NCI-H1417 treated with DMSO at 0.1 percent for 48 hours (cell line): ENCODE measurements at places on chromosomes 12 and 14.

- no peak for DNase-seq
Measured at GRCh38 chr12:70732287-70732686, 95.1 kb upstream of the PTPRB start.

DNA sequence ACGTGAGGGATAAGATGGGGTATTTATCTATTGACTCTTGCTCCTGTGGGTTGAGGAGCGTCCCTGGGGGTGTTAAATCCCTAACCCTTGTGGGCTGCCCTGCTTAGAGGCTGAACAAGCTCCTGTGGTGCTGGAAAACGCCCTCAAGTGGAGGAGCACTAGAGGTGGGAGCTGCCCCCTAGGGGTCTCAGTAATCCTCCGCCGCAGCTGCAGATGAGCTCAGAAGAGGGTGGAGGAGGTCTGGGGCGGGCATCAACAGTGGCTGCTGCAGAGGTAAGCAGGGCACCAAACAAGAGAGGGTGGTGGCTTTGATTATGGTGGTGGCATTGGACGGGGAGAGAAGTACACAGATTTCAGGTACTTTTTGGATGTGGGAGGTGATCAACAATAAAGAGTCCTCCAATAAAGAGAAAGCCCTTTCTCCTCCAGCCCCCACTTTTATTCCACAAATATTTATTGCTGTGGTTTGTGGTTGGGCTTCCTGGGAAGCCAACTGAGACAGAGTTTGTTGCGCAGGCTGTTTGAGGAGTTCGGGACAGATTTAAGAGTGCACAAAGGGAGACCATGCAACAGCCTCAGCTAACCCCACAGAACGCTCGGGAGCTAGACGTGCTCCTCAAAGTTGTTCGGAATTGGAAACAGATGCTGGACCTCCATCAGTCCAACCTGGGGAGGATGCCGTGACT lies 179.9 kb downstream of the ADCK1 start:
- no peak for DNase-seq

GRCh38 chr14:100860556-100861187 lies 34.8 kb downstream of the MEG3 start:
- no peak for DNase-seq

GRCh38 chr12:129909051-129910020 lies 5.5 kb upstream of the TMEM132D start:
- DNase-seq, result no peak

GRCh38 chr12:99523853-99524252 lies 123.7 kb upstream of the GARIN6 start:
- DNase-seq, result no peak

GRCh38 chr12:103268831-103269514 lies 226.8 kb downstream of the C12orf42 start:
- peak; percentile 99 for DNase-seq

DNA sequence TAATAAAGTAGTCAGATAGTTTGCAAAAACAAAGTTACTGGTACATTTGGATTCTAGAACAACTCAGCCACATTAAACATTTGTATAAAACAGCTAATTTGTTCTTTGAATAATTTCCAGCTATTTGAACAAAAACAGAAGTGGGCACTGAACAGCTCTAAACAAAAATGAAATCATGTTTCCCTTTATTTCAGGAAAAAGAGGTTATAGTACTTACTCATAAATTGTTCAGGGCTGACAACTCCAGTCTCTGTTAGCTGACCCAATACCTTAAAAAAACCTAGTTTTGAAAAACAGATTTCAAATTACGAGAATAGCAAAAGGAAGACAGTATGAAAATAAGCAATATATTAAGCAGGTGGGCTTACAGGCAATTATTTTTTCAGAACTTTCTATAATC lies 8.2 kb downstream of the GNPNAT1 start:
- DNase-seq, result no peak

DNA sequence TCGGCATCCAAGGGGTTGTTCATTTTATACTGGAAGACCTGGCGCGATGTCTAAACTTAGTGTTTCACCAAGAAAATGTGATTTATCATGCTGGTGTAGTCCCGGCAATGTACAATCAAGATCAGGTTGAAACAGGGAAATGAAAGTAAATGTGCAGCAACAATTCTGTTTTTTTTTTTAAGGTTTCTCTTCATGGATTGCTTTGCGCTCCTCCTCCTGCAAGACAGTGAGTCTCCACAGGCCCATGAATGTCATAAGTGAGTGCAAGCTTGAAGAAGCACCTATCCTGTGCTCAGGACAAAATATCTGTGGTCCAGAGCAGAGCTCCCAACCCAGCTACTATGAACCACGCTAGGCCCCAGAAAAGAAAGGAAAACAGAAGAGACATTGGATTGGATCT lies 143.4 kb downstream of the KCNK10 start:
- DNase-seq, result no peak

GRCh38 chr12:24960222-24960855 lies 11.4 kb upstream of the BCAT1 start:
- DNase-seq, result no peak

GRCh38 chr14:59788176-59788575 lies 82.4 kb downstream of the RTN1 start:
- no peak for DNase-seq

GRCh38 chr12:91355150-91356006 lies 172.8 kb upstream of the DCN start:
- DNase-seq, result no peak

- DNase-seq, result no peak
Measured at GRCh38 chr12:69534389-69534822, 50.9 kb upstream of the CCT2 start.

DNA sequence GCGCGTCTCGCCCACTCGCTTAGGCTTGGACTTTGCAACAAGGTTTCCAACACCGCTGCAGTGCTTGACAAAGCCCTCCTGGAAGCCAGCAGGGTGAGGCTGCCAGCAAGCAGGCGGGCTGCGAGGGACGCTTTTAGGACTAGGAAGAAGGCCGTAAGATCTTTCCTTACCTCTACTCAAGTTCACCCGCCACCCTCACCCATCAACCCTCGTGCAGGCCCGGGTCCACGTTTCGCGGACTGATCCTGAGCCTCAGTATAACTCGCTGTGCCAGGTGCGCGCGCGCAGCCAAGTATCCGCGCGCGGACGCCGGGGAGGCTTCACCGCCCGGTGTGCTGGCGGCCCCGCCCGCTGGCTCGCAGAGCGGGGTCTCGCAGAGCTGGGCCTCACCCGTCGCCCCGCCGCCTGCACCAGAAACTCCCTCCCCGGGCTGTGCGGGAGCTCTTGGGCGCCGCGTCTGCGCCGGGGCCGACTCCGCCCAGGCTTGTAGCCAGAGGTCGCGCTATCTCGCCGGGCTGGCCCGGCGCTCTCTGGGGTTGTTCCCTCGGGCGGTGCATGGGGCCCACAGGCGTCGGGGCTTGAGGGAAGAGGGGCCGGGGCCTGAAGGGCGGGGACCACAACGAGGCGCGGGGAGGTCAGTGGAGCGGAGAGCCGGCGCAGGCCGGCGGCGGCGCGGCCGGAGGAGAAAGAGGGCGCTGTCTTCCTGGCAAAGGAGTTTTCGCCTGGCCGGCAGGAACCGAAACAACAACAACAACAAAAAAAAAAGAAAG lies 7.6 kb upstream of the SIX1 start:
- DNase-seq, result no peak

- no peak for DNase-seq
Measured at GRCh38 chr12:124730455-124730932, 133.2 kb downstream of the SCARB1 start.

GRCh38 chr12:81170072-81170471 lies 92.2 kb downstream of the ACSS3 start:
- no peak for DNase-seq

DNA sequence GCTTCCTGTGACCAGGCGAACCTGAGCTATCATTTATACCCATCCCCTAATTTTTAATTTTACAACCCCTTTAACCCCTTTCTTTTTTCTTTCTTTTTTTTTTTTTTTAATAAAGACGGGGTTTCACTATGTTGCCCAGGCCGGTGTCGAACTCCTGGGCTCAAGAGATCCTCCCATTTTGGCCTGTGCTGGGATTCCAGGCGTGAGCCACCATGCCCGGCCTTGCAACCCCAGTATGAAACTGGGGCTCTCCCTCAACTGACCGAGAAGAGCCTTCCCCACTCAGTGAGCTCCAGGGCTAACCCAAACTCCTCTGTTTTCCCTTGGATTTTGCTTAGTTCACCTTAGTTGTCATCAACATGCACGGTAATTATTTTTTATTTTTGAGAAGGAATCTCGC lies 992 bp downstream of the CPSF2 start:
- DNase-seq, result no peak

GRCh38 chr12:96493106-96493505 lies 3.7 kb downstream of the CFAP54 start:
- DNase-seq, result no peak

GRCh38 chr14:22316473-22316872 lies 272.6 kb downstream of the DAD1 start:
- no peak for DNase-seq

DNA sequence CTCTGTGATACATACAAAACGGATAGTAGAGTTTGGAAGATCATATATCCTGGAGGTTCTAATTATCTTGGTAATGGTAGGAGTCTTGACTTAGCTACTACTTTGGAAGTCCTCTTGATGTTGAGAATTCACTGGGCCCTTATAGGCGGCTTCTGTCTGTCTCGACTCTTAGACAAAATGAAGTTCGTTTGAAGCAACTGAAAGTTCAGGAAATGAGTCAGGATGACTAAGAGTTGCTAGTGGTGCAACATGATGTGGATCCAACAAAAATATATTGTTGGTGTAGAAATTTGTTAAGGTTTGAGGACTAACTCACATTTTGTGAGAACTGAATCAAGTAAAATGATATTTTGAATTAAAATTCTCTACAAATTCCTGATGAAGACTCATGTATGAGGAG lies 272.7 kb downstream of the AEBP2 start:
- no peak for DNase-seq

DNA sequence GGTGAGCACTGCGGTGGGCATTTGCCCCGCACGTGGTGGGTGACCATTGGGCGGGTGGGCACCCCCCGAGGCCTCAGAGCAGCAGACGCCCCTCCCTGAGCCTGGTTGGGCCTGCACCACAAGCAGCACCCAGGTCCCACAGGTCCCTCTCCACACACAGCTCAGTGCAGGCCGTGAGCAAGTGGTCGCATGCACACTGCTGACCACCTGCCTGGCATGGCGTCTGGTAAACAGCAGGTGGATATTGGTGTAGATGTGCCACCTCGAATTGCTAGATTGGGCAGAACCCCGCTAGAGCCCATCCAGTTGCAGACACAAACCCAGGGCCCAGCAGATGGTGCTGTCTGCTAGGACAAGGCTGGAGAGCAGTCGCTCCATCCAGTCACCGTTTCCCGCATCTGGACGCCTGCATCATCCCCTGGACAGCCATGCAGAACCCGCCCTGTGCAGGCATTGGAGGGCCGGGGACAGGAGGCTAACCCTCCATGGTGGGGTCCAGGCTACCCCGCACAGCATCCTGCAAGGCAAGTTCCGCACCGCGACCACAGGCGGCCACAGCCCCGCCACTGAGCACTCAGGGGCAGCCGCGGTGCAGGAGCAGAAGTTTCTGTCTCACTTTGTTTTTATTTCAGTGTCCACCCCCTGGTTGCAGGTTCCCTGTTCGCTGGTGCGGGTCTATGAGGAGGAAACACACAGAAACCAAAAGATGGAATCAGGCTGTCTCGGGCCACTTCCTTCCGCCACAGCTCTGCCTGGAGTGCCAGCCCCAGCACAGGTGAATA lies 45.6 kb upstream of the RIMBP2 start:
- no peak for DNase-seq

- DNase-seq, result peak; percentile 62
Measured at GRCh38 chr12:71392521-71393145, 47.0 kb upstream of the LGR5 start.

GRCh38 chr12:120358412-120359100 lies 10.4 kb downstream of the MSI1 start:
- DNase-seq, result no peak

DNA sequence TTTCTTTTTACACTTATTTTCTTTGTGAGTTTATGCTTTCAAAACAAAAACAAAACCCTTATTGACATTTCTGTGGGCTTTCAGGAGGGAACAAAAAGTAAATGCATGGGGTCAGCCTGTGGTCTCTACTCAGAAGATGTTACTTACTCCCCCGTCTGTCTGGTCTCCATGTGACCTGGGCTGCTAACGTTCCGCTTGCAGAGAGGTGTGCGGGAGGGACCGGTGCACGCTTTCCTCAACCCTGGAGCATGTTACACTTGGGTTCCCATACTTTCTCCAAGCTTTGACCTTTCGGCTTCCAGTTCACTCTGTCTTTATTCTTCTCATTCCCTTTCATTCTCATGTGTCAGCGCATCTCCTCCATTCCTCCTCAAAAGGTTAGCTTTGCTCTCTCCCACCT lies 36.5 kb downstream of the ZC3H14 start:
- DNase-seq, result no peak

- no peak for DNase-seq
Measured at GRCh38 chr14:62824086-62824485, 221.2 kb downstream of the KCNH5 start.

GRCh38 chr14:58865514-58866281 lies 227.9 kb downstream of the DACT1 start:
- DNase-seq, result no peak

DNA sequence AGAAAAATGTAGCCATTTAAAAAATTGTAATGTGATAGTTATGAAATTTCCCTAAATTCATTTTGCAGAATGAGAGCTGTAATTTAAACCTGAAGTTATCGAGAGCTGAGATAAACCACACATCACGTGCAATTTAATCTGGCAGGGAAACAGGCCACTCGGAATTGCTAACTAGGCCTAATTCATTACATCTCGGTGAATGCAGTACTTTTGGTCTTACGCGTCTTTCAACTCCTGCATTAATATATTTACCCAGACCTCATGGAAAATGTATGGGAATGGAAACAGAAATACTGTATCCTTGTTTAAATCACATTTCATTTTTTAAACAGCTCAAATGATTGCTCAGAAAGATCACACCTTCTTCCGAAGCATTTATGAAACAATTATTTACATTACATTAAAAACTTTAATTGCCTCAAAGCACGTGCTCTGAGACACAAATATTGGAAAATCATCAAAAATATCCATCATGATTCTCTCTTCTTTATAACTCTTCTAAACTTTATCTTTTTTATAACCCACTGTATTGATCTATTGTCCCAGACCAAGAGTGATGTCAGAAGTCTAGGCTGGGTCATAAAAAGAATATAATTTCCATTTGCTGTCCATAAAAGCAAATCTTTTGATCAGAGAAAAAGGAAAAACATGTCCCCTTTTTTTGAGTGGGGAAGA lies 111.7 kb upstream of the MYL2 start:
- DNase-seq, result no peak

DNA sequence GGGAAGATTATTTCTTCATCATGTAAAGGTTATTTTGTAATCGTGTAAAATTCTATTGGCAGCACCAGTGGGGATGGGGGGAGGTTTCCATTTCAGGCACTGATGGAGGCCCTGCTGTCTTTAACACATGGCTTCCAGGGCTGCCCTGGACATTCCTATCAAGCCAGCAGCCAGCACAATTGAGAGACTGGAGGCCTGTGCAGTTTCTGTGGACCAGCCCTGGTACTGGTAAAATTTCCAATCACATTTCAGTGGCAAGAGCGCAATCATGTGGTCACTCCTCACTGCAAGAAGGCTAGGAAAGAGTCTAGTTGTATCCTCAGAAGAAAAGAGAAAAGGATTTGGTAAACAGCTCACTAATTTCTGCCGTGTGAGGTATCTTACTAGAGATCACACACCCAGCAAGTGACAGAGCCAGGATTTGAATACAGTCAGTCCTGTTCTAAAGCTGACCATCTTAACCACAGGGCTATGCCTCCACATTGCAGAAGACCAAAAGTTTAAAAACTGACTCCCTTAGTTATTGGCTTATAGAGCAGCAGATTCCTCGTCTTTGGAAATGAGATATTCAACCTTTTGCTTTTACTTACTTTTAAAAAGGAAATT lies 179.4 kb upstream of the ARHGAP5 start:
- no peak for DNase-seq
